Tibial nerve (tissue), 4 donors: ENCODE measurements at places on chromosomes 6 and 20.

DNA sequence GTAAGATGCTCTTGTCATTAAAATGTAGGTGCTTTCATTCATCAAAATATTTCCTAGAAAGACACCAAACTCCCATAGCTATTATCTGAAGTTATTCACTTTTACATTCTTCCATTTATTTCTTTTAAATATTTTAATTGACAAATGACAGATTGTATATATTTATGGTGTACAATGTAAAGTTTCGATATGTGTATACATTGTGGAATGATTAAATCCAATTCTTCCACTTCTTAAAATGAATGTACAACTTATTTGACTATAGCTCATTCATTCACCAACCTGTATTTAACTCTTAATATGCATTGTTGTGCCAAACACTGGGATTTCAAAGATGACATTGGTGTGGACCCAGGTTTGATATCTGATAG lies 41.0 kb downstream of the CCN2 start:
- DNase-seq = no peak

DNA sequence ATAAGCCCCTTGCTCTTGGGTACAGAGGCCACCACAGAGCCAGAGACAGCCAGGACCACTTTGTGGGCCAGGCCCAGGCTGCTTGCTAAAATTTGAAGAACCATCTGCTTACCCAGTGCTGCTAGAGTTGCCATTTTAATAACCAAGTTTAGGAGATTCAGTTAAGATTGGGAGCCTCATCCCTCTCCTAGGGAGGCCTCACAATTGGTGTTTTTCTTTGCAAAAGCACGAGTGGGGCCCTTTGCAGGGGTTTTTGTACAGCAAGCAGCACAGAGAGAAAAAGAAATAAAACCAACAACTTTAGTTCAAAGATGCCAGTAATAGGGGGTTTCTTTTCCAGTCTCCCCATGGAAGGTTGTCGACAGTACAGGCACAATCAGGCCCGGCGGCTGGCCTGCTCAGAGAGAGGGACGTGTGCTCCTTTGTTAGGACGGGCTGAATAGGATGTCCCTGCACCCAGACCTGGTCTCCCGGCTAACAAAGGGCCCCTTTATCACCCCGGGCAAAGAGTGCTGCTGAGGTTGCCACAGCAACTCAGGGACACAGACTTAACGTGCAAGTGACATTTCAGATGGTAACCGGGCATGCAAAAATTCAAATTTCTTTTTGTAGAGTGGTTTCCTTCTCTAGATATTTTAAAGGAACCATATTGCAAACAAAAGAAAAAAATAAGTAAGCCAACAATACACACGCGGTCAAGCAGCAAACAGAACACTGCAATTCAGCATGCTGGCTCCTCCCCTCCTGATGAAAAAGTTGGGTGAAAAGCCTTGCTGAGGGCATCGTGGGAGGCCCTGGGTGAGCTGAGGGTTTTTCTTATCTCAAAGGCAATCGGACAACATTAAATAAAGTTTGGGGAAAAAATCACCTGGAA lies 10.5 kb upstream of the TOX2 start:
- DNase-seq = no peak

- no peak for DNase-seq
Measured at GRCh38 chr6:118574051-118574865, 26.2 kb downstream of the PLN start.

DNA sequence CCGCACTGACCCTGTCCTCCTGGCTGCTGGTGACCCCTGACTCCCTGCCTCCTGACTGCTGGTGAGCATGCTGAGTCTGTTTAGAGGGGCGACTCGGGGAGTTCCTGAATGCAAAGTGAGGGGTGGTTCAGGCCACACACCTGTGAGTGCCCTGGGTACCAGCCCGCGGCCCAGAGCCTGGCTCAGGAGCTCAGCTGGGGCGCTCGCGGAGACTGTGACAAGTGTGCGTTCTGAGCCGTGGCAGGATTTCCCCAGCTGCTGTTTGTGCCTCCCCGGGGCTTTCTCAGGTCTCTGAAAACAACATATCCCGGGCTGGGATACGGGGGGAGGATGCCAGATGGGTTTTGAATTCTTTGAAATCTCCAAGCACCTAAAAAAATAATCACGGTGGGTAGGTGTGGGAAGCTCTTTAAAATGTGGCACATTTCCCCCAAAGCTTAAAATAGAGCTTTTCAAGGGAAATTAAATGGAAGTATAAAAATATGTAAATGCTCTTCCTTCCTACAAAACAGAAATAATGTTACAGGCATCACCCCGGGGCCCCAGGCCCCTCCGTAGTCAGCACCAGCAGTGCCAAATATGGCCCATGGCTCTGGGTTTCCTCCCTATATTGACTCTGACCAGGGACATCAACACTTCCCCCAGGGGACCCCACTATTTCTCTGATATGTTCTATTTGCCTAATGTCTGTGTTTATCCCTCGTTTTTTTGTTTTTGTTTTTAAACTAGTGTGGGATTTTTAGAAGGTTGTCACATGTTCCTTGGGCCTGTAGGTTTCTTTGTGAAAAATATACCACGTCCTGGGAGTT lies 49.9 kb upstream of the TAGAP start:
- DNase-seq = no peak

DNA sequence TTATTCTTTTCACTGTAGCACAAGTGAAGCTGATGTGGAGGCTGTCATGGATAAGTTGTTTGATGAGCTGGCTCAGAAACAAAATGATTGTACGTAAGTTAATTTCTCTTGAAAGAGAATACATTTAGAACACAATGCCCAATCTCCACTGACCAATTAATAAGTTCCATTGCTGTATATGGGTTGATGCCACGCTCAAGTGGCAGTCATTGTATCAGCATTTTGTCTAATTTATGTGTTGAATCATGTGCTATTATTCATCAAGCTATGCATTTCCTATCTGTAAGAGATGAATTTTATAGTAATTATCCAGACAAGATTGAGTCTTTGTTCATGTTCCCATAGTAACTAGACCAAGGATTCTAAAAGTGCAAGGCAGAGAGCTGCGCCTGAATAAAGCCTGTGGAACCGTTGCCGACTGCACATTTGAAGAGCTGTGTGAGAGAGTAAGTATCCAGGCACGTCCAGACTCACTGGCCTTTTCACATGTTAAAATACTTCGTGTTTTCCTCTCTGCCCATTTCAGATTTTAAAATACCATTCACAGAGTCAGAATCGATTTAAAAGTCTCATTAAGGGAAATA lies 83.8 kb upstream of the FOXO3 start:
- no peak for DNase-seq

DNA sequence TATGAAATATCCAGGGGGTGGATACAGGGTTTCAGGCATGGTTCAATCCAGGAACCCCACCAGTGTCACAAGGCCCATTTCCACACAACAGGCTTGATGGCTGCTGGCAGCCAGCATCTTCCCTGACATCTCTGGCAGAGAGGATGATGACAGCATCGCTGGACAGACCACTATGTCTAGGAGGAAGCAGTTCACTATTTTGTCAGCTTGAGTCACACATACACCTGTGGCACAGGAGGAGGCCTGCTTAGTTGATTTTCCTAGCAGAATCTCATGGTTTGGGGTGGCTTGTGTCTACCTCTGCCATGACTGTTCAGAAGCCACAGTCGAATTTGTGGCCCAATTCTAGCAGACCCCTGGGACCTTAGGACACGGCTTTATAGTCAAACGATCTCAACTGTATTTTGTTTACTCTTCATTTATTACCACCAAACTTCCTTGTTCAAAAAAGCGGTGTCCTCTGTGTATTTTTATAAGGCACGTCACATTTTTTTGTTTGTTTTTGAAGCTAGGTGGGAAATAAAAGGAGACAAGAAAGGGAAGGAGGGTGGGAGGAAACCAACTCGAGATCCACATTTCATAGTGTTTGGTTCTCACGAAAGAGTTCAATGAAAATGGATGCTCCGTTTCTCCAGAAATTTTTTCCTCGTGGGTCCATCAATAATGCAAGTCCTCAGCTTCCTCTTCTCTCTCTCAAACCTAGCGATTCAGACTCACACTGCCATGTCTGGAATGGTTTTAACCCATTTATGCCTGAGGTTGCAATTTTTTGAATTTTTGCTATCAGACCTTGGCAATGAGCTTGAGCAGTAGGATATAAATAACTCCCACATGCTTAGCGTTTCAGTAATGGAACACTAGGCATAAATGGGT lies 94.4 kb downstream of the TOX2 start:
- DNase-seq = no peak

- no peak for DNase-seq
Measured at GRCh38 chr6:64750910-64751309, 956.1 kb downstream of the EYS start.

DNA sequence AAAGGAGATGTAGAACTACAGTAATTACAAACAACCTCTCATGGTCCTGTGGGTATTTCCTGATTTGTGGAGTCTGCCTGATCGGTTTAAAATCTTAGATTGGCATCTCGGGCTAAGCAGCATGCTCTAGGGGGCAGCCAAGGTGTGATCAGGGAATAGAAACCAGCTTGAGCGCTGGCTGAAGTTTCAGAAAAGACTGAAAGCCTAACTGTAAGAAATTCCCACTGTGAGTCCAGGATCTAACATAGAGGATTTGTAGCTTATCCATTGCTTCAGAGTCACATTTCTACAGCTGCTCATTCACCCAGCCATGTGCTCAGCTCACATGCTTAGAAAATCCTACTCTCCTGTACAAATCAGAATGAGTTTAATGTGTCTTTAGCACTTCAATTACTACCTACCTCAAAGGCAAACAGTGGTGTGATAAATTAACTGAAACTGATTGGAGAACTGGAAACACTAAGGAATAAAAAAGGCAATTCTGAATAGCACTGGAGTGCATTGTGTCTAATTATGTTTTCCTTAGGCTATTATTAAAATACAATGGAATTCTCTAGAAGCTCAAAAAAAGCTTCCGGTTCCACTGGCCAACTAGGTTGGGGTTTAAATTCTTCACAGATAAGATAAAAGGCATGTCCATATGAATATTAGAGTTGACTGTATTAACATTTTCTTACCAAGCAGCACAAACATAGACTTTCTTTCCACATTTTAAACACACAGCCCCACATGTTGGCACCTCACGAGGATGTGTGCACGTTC lies 73.8 kb upstream of the MPC1 start:
- DNase-seq = no peak

- DNase-seq = no peak
Measured at GRCh38 chr20:51848346-51848745, 46.0 kb upstream of the SALL4 start.

DNA sequence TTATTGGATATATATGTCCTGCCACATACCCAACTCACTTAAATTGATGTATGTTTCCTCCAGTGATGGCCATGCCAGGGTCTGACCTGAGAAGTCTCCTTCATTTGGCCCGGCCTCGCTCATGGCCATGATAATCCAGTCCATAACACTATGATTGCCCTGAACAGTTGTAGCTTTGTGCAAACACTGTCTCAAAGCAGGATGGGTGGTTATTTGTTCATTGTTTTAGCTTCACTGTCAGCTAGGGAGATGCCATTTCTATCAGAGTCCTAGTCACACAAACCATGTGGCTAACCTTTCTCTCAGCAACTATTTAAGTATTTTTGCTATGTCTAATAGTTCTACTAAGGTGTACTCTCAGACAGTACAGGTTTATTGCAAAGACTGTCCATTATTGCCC lies 47.6 kb upstream of the ZNF337 start:
- DNase-seq = no peak

DNA sequence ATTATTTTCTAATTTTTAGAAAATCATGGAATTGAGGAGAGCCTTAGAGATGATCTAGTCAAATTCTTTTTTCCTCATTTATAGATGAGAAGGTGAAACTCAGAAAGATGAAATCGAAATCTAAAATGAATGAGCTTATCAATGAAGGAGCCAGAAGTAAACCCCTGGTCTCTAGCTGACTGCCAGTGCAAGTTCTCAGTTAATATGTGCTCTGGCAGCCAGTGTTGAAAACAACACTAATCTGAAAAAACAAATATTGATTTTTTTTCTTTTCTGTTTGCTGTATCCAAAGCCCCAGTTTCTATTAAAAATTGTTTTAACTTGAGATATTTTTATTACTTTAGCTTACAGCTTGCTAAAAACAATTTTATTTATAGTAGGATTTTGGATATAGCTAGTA lies 21.5 kb upstream of the PBOV1 start:
- DNase-seq = no peak

GRCh38 chr6:70246118-70246517 lies 56.8 kb downstream of the COL9A1 start:
- DNase-seq = no peak

DNA sequence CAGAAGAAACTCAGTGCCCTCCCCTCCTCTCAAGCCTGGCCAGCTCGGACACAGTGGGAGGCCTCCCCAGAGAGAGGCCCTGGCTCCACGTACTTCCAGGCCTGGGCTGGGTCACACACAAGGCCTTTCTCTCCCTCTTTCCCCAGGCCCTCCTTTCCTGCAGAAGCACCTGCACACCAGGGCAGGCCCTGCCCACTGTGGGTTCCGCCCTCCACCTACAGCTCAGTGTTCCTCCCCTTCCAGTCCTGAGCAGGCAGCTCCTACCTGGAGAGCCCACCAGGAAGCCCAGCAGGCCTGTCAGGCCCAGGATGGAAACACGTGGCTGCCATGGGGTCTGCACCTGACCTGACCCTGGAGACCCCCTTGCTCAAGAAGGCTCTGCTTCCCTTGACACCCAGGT lies 18.9 kb downstream of the HLA-F start:
- no peak for DNase-seq

- no peak for DNase-seq
Measured at GRCh38 chr6:11268978-11269377, 36.5 kb upstream of the NEDD9 start.

DNA sequence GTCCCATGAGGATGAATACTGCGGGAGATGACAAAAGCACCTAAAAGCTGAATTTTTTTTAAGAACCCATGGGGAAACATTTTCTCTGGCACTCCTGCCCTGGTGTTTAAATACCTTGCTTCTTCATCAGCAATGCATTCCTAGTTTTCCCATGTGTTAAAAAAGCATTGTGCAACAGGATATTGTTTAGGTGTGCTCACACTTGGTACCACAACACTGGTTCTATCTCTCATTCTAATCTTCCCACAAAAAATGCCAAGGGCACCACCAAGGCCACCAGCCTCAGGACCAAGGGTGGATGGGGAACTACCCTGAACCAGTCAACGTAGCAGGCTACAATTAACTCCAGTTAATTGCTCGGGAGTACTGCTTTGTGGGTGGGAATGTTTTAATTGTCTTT lies 50.9 kb downstream of the ALDH5A1 start:
- DNase-seq = no peak

- no peak for DNase-seq
Measured at GRCh38 chr6:42819803-42820511, 38.1 kb downstream of the BICRAL start.

- peak; percentile 83 for DNase-seq
Measured at GRCh38 chr20:35994994-35995453, 26.6 kb downstream of the CNBD2 start.

- no peak for DNase-seq
Measured at GRCh38 chr20:48453477-48454093, 374.2 kb downstream of the PREX1 start.
